A549 treated with DMSO at 1 μM for 4 hours (cell line): ENCODE measurements at places on chromosomes 3 and 15. TPM values are rescaled to one million over a fixed set of nuclear protein-coding genes. Genes with fewer than 3 reads are reported as not detected.

Gene SPATA12
- total RNA-seq, result 0.45 to 0.64 TPM (median 0.52 TPM) in 5 replicates

Gene AP3B2
- 0.61 to 1.2 TPM (median 0.74 TPM) in 5 replicates for total RNA-seq

Gene GOLGA6L7
- not detected in 5 replicates for total RNA-seq

Gene SLC12A1
- not detected in 5 replicates for total RNA-seq

Gene SCAMP5
- total RNA-seq, result 12.3 to 15.8 TPM (median 14.0 TPM) in 5 replicates

Gene IL20RB
- 0.77 to 1.2 TPM (median 0.84 TPM) in 5 replicates for total RNA-seq

Gene SPESP1
- total RNA-seq, result not detected in 5 replicates

Gene RLBP1
- total RNA-seq, result not detected in 5 replicates
